Uterine smooth muscle cell (primary cell): ENCODE measurements at places on chromosomes 4 and X. TPM values are rescaled to one million over a fixed set of nuclear protein-coding genes. Genes with fewer than 3 reads are reported as not detected.

The AADAT gene
- total RNA-seq = 4.5 and 4.6 TPM in 2 replicates

The TEX13D gene
- total RNA-seq = not detected in 2 replicates

The APELA gene
- not detected in 2 replicates for total RNA-seq

The HMGN5 gene
- total RNA-seq = 0.75 and 1.7 TPM in 2 replicates

The SOWAHB gene
- total RNA-seq = under 0.01 TPM in 1 of 2 replicates, not detected in the other

The OTC gene
- total RNA-seq = not detected in 2 replicates
